CD4-positive, alpha-beta T cell (primary cell): ENCODE measurements at places on chromosomes 1 and 21. TPM values are rescaled to one million over a fixed set of nuclear protein-coding genes. Genes with fewer than 3 reads are reported as not detected.

DNA sequence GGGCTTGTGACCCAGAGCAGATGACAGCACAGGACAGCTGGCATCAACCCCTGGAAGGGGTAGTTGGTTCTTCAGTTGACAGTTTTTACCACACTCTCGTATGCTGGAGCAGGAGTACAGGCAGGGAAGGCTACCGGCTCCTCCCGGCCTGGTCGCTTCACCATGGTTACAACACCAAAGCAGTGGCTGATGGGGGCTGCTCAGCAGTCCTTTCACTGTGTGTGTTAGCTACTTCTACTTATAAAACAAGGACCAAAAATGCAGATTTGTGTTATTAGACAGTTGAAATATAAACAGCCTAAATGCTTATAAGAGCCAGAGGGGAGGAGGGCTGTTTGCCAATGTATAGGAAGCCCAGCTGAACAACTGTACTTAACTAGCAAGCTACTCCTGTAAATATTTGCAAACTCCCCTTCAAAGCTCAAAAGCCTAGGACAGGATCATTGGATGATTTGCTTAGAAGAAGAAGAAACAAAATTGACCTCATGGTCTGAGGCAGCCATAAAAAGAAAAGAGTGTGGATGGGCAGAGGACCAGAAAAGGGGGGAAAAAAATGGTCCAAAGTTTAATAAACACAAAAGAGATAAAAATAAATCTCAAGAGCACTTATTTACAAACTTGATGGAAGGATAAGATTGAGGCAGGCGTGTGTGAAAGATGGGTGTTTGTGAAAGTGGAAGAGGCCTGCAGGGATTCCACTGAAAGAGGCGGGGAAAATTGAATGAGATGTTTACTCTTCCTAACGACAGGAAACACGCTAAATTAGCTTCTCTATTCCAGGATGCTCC lies 57.1 kb downstream of the TGFB2 start:
- no peak for DNase-seq

DNA sequence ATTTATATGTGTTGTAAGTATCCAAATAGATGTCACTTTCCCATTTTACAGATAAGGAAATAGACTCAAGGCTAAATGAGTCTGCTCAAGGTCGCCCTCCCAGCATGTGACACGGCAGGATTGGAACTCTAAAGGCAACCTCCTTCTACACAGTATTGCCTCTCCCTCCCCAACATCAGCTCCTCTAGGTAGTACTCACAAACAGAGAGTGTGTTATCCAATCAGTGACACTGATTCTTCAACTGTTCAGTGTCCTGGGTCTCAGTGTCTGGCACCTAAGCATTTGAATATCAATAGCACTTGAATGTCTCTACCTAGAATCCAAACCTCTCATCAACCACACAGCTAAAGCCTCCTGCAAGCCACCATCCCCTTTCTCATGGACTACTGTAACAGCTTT lies 87.1 kb downstream of the DAB1 start:
- no peak for DNase-seq

DNA sequence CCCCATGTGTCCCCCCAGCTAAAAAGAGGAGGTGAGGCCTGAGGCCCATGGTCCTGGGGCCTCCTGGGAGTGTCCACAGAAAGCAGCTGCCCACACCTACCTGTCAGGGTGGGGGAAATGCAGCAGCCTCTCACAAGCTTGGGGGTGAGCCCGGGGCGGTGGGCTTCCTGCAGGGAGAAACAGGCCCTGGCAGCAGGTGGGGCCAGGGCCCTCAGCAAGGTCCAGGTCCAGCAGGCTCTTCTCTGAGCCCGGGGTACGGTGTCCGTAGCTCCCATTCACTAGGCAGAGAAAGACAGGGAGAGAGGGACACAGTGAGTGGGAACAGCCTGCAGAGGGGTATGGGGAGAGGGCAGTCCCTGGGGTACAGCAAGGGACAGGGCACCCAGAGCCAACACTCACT lies 139.0 kb downstream of the GLIS1 start:
- DNase-seq: no peak

DNA sequence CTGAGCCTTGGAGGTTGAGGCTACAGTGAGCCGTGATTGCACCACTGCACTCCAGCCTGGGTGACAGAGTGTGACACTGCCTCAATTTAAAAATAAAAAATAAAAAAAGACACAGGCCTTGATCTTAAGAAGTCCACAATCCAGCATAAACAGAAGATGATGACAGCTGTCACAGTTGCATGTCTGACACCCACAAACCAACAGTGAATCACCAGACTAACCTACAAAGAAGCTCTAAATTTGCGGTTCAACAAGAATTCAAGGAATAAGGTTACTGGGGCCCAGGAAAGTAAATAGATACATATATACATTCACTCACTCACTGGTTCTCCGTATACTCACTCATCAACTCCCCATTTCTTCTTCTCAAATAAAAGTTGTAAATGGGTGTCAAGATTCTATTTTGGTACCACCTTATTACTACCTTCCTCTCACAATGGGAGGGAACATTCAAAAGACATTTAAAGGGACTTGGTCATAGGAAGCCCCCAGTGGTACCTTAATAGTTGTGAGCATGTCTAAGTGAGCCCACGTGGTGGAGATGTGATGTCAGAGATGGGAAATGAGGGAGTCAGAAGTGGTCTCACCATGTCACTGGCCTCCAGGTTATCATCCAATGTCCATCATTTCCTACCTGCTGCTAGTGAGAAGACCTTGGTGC lies 66.9 kb upstream of the PRDX6 start:
- no peak for DNase-seq

GRCh38 chr1:216916890-216917438 lies 193.7 kb upstream of the ESRRG start:
- no peak for DNase-seq

DNA sequence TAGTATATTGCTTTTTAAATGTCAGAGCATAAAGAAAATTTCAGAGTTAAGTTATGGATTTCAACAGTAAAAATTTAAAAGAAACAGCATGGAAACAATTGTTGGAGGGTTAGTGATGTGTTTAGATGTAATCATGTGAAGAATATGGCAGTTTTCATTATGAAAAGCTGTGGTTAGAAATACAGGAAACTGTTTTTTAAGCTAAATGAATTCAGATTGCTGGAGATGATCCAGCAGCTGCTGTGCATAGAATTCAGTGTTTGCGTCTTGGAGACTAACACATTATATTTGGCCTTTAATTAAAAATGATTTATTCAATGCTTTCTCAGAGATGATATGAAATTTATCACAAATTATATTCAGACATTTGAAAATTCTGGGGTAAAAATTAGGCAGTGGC lies 273.6 kb upstream of the LRRC7 start:
- no peak for DNase-seq

LRRC71 gene
- total RNA-seq: not detected

- DNase-seq: no peak
These were observed 49.1 kb downstream of the GLIS1 start for GRCh38 chr1:53689736-53690326.

- DNase-seq: no peak
These were observed 25.6 kb downstream of the SLX9 start for GRCh38 chr21:44965251-44966022.

- DNase-seq: peak; percentile 7
These were observed 131.9 kb downstream of the CRB1 start for GRCh38 chr1:197399755-197400521.

- no peak for DNase-seq
These were observed 17.5 kb downstream of the RASSF5 start for GRCh38 chr1:206524739-206525364.

DNA sequence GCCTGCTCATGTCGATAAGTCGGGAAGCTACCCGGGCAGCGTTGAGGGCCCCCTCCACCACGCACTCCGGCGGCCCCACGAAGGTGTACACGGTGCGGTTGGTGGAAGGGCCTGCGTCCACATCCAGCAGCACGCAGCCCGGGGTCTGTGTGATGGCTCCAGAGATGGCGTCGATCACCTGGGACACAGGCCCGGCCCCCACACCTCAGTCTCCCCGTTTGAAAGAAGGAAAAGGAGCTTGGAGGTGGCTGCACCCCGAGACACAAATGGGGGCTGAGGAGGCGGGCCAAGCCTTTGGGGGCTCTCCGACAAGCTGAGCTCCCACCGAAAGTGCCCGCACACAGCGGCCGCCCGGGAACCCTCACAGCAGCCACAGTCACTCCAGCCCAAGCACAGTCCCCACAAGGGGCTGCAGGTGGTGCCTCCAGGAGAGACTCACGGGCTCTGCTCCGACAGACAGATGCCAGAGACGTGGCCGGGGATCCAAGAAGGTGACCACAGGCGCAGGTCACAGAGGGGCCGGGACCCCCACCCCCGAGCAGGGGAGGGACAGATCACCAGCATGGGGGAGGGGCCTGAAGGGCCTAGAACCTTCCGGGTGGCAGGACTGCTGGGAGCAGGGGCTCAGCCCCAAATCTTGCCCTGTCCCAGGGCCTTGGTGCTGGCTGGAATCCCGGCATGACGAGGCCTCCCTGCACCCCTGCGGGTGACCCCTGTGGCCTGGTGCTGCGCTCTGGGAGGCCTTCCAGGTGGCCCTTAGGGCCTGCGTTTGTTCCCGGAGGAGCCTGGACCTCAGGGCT lies 1.0 kb downstream of the FTCD start:
- DNase-seq: peak; percentile 27

PAPPA2 gene
- not detected for total RNA-seq

DNA sequence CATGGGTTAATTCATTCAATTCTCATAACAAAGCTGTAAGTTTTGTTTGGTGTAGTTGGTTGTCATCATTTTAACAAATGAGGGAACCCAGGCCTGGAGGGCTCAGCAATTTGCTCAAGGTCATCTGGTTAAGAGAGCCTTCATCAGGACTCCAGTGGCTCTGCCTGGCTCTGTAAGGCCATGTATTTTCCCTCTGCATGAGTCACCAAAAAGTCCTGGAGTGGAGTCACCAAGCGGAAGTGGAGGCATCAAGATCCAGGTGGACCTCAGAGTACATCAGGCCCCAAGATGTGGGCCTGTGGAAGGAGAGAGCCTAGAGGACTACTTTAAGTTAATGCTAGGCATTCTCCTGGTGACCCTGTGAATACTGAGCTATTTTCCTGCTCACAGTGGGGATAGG lies 30.0 kb upstream of the RBM15 start:
- DNase-seq: no peak

GRCh38 chr1:43292216-43292615 lies 6.8 kb upstream of the C1orf210 start:
- DNase-seq: no peak

CLIC6 gene
- not detected for total RNA-seq

ARHGEF10L gene
- 0.11 TPM for total RNA-seq

- DNase-seq: no peak
These were observed 9.2 kb upstream of the LINGO4 start for GRCh38 chr1:151814426-151814825.

DNA sequence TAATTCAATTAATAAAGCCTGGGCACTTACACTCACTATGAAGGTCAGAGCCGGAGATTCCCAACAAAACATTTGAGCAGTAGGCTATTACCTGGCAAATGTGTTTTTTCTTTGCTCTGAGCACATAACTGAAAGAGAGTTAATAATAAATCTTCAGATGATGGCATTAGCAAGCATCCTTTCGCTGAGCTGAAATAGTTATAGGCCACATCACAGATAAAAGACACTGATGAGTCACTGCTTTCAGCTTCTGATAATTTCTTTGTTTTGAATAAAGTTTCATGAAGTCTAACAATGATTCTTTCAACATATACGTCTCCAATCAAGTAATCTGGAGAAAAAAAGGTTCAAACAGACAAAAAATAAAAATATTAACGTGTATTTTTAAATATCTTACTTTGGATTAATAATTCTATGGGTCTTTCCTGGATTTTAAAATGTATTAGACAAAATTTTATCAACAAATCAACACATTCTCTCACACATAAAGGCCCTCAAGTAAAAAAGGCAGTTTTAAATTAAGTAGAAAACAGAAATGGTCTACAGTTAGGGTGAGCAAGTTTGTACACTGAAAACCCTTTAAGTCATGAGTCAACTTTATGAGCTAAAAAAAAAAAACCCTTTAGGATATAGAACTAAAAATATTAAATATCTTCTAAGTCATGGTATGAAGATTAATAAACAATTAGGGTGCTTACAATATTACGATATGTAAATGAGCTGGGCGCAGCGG lies 33.1 kb downstream of the LTN1 start:
- no peak for DNase-seq

SLC9C2 gene
- not detected for total RNA-seq

GRCh38 chr1:204363335-204364114 lies 3.8 kb upstream of the PLEKHA6 start:
- peak; percentile 62 for DNase-seq

DNA sequence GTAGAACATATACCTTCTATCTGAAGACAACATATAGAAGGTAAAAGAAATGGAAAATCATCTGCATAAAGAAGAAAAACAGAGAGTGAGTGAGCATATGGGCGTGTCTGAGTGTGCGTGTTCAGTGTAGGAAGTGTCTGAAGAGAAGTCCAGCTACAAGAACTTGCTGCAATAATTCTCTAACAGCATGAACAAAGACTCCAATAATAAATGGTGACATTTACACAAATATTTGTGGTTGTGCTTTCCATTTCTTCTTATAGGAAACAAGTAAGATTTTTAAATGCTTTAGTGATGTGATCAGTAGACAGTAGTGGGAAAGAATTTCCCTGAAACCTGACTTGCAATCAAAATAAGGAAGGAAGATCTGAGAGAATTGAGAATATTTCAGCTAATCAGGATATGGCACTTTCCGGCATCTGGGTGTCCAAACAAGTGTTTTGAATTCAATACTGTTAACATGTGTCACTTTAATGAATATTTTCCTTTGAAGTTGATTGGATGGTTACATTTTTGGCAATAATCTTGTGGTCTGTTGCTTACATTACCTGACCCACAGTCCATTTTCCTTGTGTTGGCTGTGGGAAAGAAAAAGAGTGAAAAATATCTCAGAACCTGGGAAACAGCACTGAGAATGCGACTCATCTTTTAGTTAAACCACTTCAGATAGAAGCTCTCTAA lies 154.0 kb downstream of the TGFB2 start:
- DNase-seq: no peak

- no peak for DNase-seq
These were observed 177.0 kb downstream of the HS2ST1 start for GRCh38 chr1:87091425-87091824.

- no peak for DNase-seq
These were observed 1279.9 kb upstream of the TMPRSS15 start for GRCh38 chr21:19683492-19683891.

GRCh38 chr1:28668956-28669723 lies 556 bp downstream of the GMEB1 start:
- DNase-seq: peak; percentile 76

TMEM183A gene
- 194 TPM for total RNA-seq

HMCN1 gene
- total RNA-seq: 0.14 TPM

GRCh38 chr1:57157818-57158603 lies 192.2 kb upstream of the C8B start:
- DNase-seq: no peak

- no peak for DNase-seq
These were observed 332.4 kb upstream of the DUSP10 start for GRCh38 chr1:222074317-222074716.

LEFTY2 gene
- total RNA-seq: not detected

ANKRD34A gene
- 0.42 TPM for total RNA-seq

GRCh38 chr1:75087278-75087677 lies 46.9 kb upstream of the LHX8 start:
- DNase-seq: no peak
